ENCODE measurements at places on chromosomes 12 and 14. TPM values are rescaled to one million over a fixed set of nuclear protein-coding genes. Genes with fewer than 3 reads are reported as not detected.

Gene MGST1
- total RNA-seq = 14.5 TPM

Gene HNRNPA1
- total RNA-seq = 651 TPM

Gene CLEC4C
- total RNA-seq = not detected

Gene SLC17A8
- 10.1 TPM for total RNA-seq

Gene TCL1B
- not detected for total RNA-seq

Gene TAS2R10
- total RNA-seq = 3.7 TPM
